ENCODE measurements at places on chromosomes 2 and 18.

- no peak for DNase-seq
These were observed 35.0 kb downstream of the STAT4 start for GRCh38 chr2:191115804-191116203.

DNA sequence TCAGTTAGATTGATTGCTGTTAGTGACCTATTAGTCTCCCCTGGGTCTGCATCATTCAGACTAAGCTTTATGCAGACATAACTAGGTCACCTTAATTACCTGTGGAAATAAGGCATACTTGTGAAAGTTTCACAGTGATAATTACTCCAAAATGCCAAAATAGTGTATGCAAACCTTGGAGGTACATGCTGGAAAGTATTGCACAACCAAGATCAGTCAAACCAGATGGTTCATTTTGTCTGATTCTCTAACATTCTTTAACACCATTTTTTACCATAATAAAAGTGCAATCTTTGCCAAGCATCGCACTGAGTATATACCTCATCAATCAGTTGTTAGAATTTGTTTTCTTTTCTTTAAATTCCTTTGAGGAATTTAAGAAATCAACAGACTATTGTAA is 186.3 kb upstream of the TMEFF2 start:
- DNase-seq, result no peak

- no peak for DNase-seq
These were observed 312.3 kb upstream of the PIK3C3 start for GRCh38 chr18:41642756-41643155.

DNA sequence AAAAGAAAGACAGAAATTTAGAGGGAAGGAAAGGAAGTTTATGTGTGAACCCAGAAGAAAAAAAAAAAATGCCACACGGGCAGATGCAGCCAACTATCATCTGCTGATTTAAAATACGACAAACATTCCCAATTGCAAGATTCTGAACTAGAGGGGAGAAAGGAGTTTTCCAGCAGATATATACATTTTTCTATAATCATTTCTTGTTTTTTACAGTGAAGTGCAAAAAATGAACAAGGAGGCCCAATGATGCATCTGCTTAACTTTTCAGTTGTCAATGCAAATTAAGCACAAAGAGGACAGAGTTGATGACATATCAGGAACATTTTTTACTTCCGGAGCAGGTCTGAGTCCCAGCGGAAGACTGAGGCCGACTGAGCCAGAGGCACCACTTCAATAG is 144.7 kb downstream of the MYCN start:
- no peak for DNase-seq

DNA sequence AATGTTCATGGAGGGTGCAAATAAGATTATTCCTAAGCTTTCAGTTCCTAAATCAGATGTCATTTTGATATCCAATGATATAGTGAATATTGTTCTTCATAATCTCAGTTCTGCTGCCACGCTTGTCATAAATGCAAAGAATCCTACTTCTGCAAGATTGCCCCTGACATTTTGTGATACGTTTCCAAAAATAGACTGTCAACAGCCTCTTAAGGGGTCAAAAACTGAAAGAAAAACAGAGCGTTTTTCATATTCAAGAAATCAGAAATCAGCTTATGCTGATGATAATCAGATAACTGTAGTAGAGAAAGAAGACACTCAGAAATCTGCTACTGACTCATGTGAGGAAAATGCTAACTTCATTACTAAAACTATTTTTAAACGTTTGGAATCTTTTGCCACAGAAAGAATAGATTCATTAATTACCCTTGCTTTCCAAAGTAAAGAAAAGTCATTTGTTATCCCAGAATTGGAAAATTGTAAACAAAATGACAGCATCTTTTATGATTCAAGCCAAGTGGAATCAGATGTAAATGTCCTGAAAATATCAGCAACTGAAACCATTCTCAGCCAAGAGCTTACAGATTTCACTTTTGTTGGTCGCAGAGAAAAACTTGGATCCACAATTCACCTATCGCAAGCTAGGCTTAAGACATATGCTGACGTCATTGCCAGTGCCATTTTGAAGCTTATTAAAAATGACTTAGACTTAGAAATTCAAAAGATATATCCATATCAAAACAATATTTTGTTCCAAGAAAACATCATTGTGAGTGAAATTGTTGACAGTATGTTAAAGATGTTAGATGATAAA is 55.1 kb downstream of the FSIP2 start:
- DNase-seq, result no peak

GRCh38 chr2:236982693-236983455 is 102.8 kb upstream of the COPS8 start:
- DNase-seq, result no peak

- DNase-seq, result no peak
These were observed 125.8 kb downstream of the TANC1 start for GRCh38 chr2:159094173-159094737.

DNA sequence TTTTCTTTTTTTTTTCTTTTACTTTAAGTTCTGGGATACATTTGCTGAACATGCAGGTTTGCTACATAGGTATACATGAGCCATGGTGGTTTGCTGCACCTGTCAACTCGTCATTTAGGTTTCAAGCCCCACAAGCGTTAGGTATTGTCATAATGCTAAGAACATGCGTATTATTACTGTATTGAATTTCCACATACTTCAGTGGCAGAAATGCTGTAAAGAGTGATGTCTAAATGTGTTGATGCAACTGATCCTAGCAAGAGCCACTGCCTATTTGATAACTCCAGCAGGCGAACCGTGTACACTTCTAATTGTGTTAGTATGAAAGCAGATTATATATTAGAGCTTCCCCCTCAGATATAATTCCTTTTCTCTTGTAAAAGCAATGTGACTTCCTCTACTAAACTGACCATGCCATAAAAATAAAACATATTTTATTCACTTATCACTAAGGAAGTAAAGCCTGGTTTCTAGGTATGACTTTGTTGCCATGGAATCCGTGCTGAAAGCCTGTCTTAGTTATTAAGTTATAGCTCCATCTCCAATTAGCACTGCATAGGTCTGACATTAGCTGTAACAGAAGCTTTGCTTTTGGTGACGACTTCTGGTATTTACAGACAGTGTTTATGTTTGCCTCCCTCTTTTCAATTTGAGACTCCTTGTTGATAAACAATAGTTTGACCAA is 280.0 kb downstream of the GALR1 start:
- DNase-seq, result no peak

- no peak for DNase-seq
These were observed 373.4 kb downstream of the LPIN1 start for GRCh38 chr2:12119841-12120240.

DNA sequence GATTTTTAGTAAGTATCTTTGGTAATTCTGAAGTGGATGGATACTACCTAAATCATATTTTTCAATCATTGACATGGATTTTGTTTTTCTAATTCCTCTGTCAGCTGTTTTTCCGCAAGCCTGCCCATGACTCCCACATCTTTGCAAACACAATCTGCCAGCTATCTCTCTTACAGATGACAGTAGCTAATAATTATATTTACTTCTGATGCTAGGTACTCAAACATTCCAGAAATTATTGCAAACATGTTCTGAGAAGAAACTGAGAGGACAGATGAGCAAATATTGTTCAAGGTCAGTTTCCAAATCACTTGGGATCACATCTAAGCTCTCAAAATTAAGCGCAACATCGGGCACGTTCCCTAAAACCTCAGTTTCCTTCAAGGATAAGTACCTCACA is 270.0 kb upstream of the CDH19 start:
- no peak for DNase-seq

- DNase-seq, result no peak
These were observed 512.9 kb upstream of the ID2 start for GRCh38 chr2:8168876-8169424.

DNA sequence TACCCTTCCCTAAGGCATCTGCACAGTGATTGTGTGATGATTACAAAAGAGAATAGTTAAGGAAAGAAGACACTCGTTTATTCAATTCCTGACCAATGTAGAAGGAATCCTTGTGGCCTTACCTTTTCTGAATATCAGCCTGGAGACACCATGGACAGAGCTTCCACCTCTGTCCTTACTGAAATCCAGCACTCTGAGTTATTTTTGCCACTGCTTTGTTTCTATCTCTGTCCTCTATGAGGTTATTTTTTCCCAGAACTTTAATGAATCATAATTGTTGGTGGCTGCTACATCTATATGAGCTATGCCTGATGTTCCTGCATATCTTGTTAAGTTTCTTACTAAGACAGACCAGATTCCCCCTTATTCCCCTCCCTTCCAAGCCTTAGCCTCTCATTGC is 275.1 kb downstream of the SETBP1 start:
- no peak for DNase-seq

DNA sequence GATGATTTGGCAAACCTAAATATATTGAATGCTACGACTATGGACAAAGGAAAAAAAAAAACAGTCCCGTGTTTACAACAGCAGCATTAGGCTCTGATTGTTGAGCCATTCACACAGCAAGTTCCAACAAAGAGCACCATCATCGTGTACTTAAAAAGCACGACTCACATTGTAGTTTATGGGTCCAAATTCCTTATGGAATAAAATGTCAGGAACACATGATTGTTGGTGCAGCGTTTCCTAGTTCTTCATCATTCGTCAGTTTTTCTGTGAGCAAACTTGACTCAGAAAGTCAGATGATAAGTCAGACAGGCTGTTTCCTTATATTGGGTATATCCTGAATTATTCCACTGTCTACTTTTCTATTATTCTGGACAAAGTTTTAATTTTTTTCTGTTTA is 10.0 kb upstream of the KIDINS220 start:
- no peak for DNase-seq

DNA sequence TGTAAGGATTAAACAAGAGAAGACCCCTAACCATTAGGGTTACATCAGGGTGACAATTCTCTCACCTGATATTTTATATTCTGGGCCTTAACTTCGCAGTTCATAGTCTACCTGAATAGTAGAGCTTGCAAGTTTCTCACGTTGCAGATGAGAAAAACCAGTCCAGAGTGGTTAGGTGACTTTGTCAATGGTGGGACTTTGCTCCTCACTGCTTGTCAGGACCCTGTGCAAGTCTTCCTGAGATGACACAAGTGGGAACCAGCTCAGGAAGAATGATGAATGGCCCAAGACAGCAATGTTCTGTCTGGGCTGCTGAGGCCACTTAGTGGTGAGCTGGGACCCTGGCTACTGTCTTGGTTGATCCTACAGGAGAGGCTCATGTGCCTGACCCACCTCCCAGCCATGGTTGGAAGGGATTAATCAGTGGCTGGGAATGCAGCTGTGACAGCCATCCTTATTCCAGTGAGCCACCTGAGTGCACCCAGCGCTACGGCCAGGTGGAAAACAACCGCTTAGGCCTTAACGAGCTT is 16.9 kb downstream of the LGALSL start:
- DNase-seq, result no peak

- no peak for DNase-seq
These were observed 499.7 kb downstream of the PTH2R start for GRCh38 chr2:208906330-208906729.

DNA sequence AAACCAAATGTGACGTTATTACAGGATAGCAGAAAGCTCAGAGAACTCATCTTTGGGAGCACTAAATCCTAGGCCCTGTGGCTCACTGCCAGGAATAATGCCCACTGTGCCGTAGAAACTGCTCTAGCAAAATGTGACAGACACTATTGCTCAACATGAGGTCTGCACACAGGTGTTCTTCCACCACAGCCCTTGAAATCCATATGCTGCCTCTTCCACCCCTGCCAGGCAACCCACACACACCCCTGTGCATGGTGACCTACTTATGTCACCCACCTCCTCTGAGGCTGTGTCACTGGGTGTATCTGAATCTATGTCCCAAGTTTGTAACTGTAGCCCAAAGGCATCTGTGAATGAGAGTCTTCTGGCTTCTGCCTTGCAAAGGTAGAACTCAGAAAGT is 66.1 kb upstream of the MBOAT2 start:
- DNase-seq, result no peak

- DNase-seq, result no peak
These were observed 74.4 kb upstream of the TANC1 start for GRCh38 chr2:158894078-158894477.

DNA sequence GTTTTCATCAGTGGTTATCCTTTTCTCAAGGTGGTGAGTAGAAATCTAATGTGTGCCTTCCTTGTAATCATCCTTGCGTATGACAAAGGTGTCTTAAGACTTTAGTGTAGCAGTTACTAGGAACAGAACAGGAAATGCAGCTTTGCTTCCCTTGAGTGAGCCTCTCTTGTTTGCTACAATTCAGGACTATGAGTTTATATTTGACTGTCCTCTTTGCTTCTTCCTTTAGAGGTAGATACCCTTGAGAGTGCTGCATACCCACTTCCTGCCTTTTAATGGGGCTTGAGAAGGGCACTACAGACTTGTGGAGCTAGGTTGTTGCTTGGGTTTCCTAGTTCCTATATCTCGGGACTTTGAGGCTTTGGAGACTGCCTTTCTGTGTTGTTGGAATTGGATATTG is 3.8 kb downstream of the KCNJ13 start:
- DNase-seq, result no peak

- DNase-seq, result no peak
These were observed at the start of gene LRRC30 for GRCh38 chr18:7230626-7231349. Gene LRRC30 (plus strand): TSS chr18:7231089. CDS start chr18:7231139, 50 bp downstream.

DNA sequence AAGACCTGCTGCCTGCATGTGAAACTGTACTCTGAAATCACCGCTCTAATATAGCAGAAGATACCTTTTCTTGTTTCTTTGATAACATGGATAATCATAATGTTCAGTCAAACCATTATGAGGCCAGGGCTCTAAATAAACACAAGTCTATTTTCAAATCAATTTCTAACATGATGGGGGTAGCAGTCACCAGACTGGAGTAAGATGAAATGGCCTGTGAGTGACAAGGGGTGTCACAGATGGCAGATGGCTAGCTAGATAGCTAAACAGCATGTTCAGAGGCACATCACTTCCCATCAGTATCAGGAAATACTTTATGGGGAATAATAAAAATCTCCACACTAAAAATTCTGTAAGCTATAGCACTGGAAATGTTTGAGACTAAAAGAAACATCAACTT is 14.0 kb downstream of the MBD2 start:
- DNase-seq, result no peak

DNA sequence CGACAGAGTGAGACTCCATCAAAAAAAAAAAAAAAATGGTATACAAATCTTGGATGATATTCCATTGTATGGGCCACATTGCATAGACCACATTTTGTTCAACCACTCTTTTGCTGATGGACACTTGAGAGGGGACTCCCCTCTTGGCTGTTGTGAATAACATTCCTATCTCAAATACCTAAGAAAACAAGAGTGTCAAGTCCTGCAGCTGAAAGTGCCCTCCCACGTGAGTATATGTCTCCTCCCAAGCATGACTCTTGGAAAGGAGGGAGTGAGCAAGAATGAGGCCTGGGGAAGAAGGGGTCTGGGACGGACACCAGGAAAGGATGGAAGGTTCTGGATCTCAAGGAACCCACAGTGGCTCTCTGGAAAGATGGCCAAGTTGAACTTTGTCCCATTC is 36.0 kb upstream of the NPAS2 start:
- DNase-seq, result no peak
